ENCODE measurements at places on chromosomes 5 and 9. TPM values are rescaled to one million over a fixed set of nuclear protein-coding genes. Genes with fewer than 3 reads are reported as not detected.

DNA sequence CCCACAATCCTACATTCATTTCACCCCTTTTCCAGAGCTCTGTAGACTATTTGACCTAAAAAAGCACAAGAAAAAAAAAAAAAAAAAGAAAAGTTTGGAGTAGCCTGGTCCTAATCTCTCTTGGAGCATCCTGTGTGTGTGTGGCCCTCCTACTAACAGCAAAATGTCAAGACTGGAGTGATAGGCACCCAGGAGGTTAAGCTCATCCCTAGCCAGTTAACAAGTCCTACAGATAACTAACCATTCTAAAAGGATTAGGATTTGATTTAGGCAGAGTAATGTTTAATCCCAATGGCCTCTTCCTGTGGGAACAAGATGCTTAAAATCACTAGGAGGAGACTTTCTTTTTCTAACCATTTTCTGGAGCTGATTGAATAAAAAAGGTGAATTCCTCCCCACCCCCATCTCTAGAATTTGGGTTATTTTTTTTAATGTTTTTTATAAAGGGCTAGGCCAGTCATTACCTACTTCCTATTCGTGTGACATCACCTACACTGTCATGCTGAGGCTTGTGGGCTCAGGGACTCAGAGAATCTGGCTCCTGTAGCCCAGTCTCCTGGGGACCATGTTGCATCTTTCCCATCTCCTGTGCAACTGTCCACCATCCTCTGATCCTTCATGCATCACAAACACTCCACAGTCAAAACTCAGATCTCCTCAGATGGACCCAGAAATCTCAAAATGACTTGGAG is 43.2 kb upstream of the NR3C1 start:
- H3K27me3 ChIP-seq, result no peaks in the 10 kb centered on the region
- DNase-seq, result no peak
- no peak overlapping the region for H3K4me3 ChIP-seq
- H3K27ac ChIP-seq, result no peak overlapping the region
- no peaks in the 10 kb centered on the region for H3K4me1 ChIP-seq

- H3K36me3 ChIP-seq, result no peaks in the 10 kb centered on the region
- H3K4me3 ChIP-seq, result no peak overlapping the region
- H3K27ac ChIP-seq, result no peak overlapping the region
- DNase-seq, result no peak
These were observed 1823.4 kb downstream of the MAT2B start for GRCh38 chr5:165328846-165329245.

DNA sequence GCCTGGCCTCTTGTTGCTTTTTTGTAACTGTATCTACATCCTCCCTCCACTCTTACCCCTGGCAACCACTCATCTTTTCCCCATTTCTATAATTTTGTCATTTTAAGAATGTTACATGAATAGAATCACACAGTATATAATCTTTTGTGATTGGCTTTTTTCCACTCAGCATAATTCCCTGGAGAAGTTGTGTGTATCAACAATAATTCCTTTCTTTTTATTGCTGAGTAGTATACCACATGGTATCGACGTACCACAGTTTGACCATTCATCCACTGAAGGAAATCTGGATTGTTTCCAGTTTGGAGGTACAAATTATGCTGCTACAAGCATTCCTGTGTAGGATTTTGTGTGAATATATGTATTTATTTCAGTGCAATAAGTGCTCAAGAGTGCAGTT is 21.7 kb upstream of the ENTREP1 start:
- H3K4me1 ChIP-seq, result peaks cover 4% of the 10 kb centered on the region
- DNase-seq, result no peak
- H3K27ac ChIP-seq, result no peak overlapping the region
- no peak overlapping the region for H3K4me3 ChIP-seq
- no peaks in the 10 kb centered on the region for H3K27me3 ChIP-seq

DNA sequence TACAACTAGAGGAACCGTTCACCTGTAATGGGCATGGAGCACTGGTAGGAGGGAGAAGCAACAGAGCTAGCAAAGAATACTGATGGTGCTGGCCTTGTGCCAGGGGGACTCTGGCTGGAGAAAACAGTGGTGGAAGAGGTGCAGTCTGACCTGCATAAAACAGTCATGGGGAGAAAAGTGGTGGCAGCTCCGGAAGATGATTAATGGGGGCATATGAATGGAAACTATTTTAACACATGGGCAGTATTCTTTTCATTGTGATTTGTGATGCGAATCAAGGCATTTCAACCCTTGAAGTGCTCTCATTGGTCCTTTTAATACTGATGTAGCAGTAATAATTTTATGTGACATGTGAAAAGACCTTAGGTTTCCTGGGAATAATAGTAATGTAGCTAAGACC is 219.6 kb downstream of the ADAMTS6 start:
- H3K36me3 ChIP-seq, result no peaks in the 10 kb centered on the region
- H3K4me3 ChIP-seq, result no peak overlapping the region
- no peak for DNase-seq
- no peak overlapping the region for H3K27ac ChIP-seq
- H3K4me1 ChIP-seq, result peaks cover 13% of the 10 kb centered on the region

GRCh38 chr9:112550531-112550930 is 63.9 kb downstream of the KIAA1958 start:
- DNase-seq, result no peak
- peaks cover 16% of the 10 kb centered on the region for H3K4me1 ChIP-seq
- no peak overlapping the region for H3K4me3 ChIP-seq

CNTFR gene
- total RNA-seq, result 0.55 TPM

WDR38 gene
- total RNA-seq, result not detected

All from H9 (cell line).